ENCODE measurements at places on chromosomes 1 and 21.

DNA sequence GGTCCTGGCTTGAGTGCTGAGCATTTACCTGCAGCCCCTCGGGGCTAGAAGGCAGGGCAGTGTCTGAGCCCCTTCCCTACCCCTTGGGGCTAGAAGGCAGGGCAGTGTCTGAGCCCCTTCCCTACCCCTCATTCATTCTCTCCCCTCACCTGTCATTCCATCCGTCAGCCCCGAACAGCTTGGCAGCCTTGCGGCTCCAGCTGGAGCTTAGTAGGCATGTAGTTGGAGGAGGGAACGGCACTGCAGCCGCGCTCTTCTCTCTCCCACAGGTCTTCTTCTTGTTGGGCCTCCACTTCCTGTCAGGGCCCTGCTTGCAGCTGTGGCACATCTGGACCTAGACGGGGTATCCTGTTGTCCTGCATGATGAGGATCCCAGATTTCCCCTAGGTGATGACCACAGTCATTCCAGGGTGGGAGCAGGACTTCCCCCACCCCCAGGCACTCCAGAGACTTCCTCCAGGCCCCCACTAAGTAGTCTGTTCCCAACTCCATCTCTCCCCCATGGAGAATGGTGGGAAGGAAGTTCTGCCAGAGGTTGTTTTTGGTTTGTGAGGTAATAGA lies 22.2 kb downstream of the MAPKAPK2 start:
- DNase-seq = no peak

DNA sequence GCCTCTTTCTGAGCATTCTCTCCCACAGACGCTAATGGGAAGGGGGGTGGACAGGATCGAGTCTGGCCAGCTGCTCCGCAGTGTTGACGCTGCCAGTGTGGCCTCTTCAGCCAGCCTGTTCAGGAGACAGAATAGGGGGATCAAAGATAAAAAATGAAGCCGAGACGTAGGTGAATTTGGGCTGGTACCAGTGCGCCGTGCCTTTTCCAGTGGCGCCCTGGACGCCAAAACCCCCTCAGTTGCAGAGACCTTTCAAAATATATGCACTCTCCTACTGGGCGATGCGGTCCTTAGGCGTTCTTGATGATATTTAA lies 1.1 kb downstream of the TTC3 start:
- DNase-seq = no peak

GRCh38 chr1:151458802-151459330 lies 428 bp downstream of the POGZ start:
- DNase-seq = no peak

DNA sequence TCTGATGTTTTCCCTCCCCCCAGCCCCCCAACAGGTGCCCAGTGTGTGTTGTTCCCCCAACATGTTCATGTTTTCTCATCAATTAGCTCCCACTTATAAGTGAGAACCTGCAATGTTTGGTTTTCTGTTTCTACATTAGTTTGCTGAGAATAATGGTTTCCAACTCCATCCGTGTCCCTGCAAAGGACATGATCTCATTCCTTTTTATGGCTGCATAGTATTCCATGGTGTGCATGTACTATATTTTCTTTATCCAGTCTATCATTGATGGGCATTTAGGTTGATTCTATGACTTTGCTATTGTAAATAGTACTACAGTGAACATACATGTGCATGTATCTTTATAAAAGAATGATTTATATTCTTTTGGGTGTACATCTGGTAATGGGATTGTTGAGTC lies 24.6 kb downstream of the ZNF678 start:
- DNase-seq = no peak

DNA sequence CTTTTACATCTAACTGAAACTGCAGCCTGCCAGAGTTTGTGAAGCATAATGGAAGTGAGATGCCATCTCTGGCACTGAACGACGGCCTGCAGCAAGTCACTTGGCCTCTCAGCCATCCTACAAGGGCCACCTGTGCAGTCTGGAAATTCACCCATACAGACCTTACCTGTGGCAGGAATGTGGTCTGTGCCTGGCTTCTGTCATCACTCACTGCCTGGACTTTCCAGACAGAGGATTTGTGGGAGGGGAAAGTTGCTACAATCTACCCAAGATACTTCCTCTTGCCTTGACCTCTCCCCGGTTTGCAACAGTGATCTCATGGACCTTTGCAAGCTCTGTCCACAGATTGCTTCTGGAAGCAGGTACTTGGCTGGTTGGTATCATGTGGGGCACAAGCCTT lies 58.4 kb upstream of the ATP1B1 start:
- DNase-seq = no peak

- DNase-seq = peak; percentile 72
Observed at GRCh38 chr21:43362321-43362791, 64.6 kb downstream of the SIK1 start.

DNA sequence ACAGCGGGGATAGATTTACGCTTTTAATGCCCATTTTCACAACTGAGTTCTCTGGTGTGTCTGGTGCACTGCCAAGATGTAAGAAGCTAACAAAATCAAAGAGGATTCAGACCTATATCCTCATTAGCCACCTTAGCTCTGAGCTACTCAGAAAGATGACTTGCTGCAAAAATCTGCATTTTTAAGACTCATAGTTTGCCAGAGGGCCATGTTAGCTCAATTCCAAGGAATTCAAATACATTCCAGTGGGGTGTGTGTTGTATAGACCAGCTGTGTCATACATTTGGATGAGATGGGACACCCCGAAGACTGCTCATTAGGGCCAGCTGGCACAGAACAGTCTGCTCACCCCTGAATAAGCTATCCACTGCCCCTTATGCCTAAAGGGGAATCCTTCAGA lies 8.9 kb downstream of the DENND2D start:
- DNase-seq = no peak

- DNase-seq = no peak
Observed at GRCh38 chr1:202697038-202697437, 13.2 kb downstream of the SYT2 start.

GRCh38 chr1:226711976-226712741 lies 26.9 kb downstream of the ITPKB start:
- peak; percentile 71 for DNase-seq

GRCh38 chr1:63906047-63906704 lies 132.4 kb downstream of the ROR1 start:
- DNase-seq = no peak

GRCh38 chr1:94279462-94279861 lies 42.1 kb upstream of the ARHGAP29 start:
- no peak for DNase-seq

- no peak for DNase-seq
Observed at GRCh38 chr1:24635195-24635843, 7.8 kb upstream of the SRRM1 start.

DNA sequence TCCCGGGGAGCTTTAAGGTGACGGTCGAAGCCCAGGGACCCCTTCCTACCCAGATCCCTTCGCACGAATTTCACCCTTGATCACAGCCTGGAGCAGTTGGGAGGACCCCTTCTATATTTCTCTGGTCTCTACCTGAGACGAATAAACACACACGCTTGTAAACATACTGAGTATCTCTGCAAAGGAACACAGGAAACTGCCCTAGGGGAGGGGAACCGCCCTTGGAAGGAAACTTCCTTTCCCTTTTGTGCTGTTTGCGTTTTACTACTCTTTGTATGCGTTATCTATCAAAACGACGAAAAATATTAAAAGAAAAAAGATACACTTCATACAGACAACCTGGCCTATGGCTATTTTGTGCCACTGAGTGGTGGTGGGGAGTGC lies 750 bp downstream of the NECAP2 start:
- no peak for DNase-seq

DNA sequence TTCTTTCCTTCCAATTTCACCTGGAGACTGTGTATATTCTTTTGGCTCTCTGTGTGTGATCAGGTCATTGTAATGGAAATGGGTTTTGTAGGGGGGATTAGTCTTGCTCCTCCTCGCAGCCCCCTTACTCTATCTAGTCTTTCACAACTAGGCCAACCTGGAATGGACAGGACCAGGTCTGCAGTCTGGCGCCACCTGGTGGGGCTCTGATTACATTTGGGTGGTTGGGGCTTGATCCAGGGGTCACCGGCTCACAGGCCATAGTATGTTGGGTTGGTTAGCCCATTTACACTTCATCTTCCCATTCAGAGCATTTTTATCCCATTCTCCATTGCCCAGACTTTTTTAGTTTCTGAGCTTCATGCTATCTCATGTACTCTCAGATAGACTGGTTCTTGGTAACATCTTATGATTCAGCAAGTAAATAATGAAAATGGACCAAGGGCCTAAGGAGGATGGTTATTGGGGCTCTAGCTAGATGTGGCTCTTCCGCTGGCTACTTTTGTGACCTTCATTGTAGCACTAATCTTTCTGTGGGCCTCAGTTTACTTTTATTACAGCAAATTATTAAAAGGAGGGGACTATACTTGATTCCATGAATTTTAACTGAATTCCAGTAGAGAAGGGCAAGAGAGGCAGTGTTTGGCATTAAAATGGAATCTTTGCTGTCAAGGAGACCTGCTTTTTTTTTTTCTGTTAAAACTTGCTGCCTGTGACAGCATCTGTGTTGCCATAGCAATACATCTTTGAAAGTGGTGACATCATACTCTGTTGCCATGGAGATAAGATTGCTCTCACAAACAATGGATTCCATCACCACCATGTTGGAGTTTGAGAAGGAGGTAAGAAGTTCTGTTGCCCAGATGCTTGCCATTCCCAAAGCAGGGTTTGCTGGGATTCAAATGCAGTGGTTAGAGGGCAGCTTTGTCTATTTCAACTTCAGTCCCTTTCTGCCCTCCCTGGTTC lies 150.1 kb downstream of the PLXNA2 start:
- DNase-seq = peak; percentile 52

DNA sequence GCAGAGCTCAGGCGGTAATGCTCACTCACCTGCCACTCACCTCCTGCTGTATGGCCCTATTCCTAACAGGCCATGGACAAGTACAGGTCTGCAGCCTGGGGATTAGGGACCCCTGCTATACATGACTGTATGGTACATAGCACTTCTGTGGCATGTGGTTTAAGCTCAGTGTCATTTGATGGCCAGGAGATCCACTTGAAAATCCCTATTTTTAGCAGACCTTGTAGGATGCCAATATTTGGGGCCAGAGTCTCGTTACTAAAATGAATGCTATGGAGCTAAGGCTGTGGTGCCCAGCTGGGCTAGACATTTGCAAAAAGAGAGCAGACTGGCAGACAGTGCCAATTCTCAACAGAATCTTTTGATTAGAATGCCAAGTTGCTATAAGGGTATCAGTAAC lies 1.7 kb upstream of the ANGPTL7 start:
- DNase-seq = no peak

DNA sequence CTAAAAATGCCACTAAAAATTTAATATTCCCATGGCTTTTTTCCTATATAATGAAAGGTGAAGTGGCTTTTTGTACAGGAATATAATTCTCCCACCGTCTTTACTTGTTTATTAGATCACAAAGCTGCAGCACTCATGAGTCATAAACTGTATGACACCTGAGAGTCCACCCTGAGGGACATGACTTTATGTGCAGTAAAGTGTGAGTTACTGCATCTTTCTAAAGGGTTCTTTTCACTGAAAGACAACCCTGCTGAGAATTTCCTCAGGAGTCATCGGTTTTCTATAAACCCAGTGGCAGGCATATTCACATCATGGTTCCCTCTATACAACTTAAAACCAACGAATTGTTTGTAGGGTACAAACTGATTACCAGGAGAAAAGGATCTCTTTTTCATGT lies 77.4 kb downstream of the APP start:
- no peak for DNase-seq

GRCh38 chr1:202210385-202210784 lies 16.8 kb downstream of the LGR6 start:
- no peak for DNase-seq

GRCh38 chr1:6103111-6103853 lies 57.6 kb downstream of the KCNAB2 start:
- DNase-seq = no peak

GRCh38 chr1:159554696-159555095 lies 18.9 kb upstream of the OR10J5 start:
- no peak for DNase-seq

- no peak for DNase-seq
Observed at GRCh38 chr1:98384461-98385141, 276.9 kb upstream of the SNX7 start.

- DNase-seq = peak; percentile 18
Observed at GRCh38 chr1:192445839-192446489, 129.2 kb downstream of the RGS21 start.

DNA sequence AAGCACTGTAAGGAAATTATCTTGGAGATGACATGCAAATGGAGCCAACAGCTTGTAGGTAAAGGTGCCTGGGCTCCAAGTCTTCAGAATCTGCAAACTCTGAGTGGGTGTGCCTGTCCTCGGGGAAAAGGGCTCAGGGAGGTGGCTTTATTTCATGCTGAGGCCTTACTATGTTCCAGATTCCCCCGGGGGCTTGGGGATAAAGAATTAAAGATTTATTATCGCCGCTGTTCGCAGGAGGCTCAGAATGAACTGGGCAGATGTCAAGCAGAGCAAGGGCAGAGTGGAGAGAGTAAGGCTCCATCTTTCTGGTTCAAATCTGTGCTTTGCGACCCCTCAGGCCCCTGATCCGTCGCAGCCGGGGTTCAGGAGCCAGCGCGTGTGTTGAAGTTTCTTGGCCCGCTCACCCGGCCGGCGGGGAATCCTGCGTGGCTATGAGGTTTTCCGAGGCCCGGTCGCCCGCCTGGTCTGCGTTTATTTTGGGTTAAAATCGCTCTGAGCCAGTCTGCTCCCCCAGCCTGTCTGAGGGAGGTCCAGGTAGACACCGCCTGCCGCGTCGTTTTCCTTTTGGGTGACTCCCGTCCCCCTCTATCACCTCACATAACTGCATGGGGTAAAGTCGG lies 19.5 kb downstream of the RHOU start:
- DNase-seq = no peak

GRCh38 chr1:240658312-240658960 lies 46.5 kb upstream of the GREM2 start:
- DNase-seq = no peak

- no peak for DNase-seq
Observed at GRCh38 chr1:91631718-91632330, 131.2 kb downstream of the CDC7 start.

Measured in stimulated activated naive CD8-positive, alpha-beta T cell treated with anti-CD3 and anti-CD28 coated beads, Interleukin-15, amount 100 ng/mL, for 72 hours (primary cell).